ENCODE measurements at places on chromosomes 16 and 17.

- DNase-seq: no peak
Observed at GRCh38 chr17:5362162-5362811, 57.2 kb downstream of the NUP88 start.

DNA sequence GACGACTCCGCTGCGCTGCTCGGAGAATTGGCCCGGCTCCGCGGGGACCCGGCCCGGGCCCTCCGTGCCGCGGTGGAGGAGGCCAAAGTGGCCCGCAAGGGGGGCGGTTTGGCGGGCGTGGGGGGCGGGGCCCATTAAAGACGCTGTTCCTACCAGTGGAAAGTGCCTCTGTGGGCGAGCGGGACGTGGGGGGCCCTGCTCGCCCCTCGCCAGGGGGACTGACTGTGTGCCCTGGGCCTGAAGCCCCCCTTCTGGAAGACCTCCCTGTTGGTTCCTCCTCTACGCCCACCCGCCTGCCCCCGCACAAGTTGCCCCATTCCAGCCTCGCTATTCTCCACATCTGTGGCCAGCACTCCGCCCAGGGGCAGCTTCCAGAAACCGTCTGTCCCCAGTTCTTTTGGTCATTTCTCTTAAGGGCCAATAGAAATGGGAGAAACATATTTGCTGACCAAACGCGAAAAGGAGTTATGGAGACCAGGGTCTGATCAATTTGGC lies 1.9 kb upstream of the FGF11 start:
- DNase-seq: no peak

DNA sequence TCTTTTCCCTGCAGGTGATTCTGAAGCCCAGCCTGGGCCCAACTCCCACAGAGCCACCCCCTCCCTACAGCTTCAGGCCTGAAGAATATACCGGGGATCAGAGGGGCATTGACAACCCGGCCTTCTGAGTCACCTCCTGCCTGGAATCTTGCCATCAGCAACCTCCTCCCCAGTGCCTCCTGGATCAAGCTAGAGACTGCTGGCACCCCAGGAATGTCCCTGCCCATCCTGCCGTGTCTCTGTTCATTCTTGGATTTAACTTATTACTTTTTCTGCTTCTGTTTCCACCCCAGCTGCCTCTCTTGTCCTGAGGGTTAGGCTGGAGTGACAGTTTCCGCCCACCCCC lies 4.9 kb downstream of the TMEM92 start:
- DNase-seq: peak; percentile 55

- DNase-seq: peak; percentile 86
Observed at GRCh38 chr16:75550211-75550662, 5.8 kb downstream of the TMEM231 start.

DNA sequence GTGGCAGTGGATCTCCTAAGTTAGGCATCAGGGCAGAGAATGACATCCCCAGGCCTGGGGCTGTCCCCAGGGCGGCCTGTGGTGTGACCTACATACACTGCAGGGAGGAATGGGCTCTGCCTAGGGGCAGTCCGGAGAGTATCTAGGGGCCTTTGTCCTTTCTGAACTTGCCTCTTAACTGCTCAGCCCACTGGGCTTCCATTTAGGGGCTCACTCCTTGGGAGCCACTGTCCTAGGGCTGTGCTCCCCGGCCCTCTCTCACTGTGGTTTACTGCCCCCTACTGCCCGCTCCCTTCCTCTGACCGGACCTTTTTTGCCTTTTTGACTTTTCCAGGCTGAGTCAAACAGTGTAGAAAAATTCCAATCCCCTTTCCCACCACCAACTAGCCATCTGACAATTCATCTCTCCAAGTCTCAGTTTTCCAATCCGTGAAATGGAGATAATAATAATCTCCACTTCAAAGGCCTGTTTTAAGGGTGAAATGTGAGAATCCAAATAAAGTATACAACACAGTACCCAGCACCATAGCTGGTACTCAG lies 66.8 kb downstream of the DNAH3 start:
- peak; percentile 56 for DNase-seq

DNA sequence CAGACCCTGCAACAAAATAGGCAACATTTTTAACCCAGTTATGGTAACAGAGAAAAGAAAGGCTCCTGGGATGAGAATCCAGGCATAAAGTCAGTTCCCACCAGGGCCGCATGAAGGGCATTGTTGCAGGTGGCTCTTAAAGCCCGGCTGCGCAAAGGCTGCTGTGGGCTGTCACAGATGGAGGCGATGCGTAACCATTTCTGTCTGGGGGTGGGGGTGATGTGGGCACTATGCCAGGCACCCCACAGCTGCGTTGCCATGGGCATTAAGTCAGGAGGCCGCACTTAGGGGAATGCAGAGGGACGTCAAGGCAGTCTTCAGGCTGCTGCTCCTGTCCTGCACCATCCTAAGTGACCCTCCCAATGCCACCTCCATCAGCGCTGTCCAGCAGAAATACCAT lies 228.4 kb downstream of the CPPED1 start:
- no peak for DNase-seq

GRCh38 chr16:3957344-3957980 lies 76.9 kb upstream of the CREBBP start:
- no peak for DNase-seq
